ENCODE measurements at places on chromosomes 5 and 9.

GRCh38 chr5:130743092-130743491, 422.0 kb downstream of the HINT1 start:
- DNase-seq = no peak

GRCh38 chr9:89657765-89658164, 53.0 kb downstream of the GADD45G start:
- no peak for DNase-seq

- no peak for DNase-seq
These were observed 495.2 kb downstream of the TLE4 start for GRCh38 chr9:80066931-80067330.

DNA sequence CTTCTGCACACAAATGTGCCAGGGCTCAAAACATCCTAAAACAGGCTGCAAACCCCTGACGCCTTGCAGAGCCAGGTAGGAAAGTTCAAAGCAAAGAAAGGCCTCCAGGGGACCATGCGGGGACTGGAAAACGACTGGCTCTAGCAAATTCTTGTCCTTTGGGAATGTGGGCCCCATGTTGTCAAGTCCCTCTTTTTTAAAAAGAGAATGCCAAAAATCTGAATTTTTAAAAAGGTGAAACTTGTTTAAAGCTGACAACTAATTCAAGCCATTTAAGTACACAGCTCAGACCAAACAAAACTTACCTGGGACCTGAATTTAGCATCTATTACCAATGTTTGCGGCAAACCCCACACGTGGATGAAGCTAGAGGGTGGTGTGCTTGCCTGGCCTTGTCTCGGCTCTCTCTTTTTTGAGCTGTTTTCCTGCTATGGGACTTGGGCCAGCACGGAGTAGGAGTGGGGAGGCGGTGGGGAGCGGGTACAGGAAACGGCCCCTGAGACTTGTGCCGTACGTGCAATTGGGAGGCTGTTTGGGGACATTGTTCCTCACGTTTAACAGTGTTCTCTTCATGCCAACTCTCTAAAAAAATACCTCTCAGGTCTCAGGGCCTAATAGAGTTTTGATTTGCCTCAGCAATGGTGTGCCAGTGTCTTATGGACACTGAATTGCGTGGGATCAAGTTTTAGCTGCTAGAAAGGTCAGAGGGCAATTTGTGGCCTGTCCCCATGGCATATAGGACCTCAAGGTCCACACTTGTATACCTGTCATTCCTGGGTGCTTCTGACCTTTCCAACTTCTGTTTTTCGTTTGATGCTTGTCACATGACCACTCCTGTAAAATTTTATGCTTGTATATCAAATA, 15.1 kb upstream of the PHF19 start:
- DNase-seq = no peak

- no peak for DNase-seq
These were observed 43.4 kb downstream of the ANGPTL2 start for GRCh38 chr9:127078988-127079387.

DNA sequence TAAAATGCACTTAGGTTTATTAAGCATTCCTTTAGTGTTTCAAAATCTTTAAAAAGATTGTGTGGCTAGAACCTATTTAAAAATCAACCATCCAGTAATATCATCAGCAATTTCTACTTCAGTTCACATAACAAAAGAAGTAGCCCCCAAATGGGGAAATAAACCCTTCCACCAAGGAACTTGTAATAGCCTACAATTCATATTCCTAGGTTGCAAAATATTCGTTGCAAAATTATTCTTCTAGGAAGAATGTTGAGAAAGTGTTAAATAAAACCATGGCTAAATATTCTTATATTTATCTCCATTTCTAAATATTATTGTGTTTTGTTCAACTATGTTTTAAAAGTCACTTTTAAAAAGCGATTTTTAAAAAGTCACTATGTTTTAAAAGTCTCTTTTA, 177.9 kb upstream of the PRLR start:
- DNase-seq = no peak

- no peak for DNase-seq
These were observed 639.7 kb downstream of the PTPRD start for GRCh38 chr9:9973062-9973461.

GRCh38 chr5:6361101-6361500, 17.2 kb downstream of the MED10 start:
- no peak for DNase-seq

DNA sequence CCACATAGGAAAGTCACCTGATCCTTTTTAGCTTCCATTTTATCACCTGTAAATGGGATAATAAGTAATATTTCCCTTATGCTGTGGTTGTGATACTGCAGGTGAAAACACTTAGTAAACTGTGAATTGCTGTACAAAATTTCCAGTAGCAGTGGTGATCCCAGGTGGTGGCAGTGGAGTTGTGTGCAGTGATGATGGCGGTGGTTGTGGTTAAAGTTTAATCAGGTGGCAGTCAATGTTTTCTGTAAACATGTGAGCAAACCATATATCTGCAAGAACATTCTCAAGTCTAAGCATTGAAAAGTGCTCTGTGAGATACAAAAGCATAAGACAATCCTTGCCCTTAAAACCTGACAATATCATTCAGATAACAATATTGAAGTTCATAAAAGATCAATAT, 480.2 kb downstream of the RASEF start:
- DNase-seq = no peak

DNA sequence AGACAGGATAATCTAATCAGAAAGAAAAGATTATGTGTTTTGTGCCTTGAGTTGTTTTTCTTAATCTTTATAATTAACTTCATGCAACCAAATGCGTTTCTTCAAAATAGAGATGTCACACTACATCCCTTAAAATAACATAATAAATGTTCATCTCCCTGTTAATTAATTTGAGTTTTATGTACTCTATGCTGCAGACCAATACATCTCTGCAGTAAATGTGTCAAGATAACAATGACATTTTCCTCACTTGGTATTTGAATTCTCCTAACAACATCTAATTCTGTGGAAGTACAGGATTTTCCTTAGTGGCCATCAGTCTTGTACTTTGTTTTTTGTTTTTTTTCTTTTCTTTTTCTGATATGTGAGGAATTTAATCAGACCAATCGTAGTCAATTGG, 279.2 kb upstream of the TYRP1 start:
- DNase-seq = no peak

- DNase-seq = no peak
These were observed 3.9 kb upstream of the SPINK1 start for GRCh38 chr5:147835386-147835798.

- DNase-seq = no peak
These were observed 216.3 kb downstream of the TTLL11 start for GRCh38 chr9:121876658-121877271.

DNA sequence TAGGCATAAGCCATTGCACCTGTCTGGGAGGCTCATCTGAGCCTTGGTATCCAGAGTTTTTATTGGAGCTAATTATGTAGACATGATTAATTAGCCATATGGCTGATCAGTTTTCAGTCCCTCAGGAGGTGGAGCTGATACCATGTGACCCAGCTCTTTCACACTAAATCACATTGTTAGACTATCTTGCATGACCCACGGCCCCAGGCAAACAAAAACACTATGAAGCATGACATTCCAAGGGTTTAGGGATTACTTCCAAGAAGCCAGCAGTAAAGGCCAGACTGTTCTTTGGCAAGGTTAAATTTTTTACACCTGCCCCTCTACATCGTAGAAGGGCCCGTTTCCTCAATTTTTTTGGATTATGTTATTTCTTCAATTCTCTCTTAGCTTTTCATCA, 5.0 kb upstream of the C5orf24 start:
- no peak for DNase-seq

- DNase-seq = no peak
These were observed 375.2 kb downstream of the ZNF608 start for GRCh38 chr5:124371111-124371706.

DNA sequence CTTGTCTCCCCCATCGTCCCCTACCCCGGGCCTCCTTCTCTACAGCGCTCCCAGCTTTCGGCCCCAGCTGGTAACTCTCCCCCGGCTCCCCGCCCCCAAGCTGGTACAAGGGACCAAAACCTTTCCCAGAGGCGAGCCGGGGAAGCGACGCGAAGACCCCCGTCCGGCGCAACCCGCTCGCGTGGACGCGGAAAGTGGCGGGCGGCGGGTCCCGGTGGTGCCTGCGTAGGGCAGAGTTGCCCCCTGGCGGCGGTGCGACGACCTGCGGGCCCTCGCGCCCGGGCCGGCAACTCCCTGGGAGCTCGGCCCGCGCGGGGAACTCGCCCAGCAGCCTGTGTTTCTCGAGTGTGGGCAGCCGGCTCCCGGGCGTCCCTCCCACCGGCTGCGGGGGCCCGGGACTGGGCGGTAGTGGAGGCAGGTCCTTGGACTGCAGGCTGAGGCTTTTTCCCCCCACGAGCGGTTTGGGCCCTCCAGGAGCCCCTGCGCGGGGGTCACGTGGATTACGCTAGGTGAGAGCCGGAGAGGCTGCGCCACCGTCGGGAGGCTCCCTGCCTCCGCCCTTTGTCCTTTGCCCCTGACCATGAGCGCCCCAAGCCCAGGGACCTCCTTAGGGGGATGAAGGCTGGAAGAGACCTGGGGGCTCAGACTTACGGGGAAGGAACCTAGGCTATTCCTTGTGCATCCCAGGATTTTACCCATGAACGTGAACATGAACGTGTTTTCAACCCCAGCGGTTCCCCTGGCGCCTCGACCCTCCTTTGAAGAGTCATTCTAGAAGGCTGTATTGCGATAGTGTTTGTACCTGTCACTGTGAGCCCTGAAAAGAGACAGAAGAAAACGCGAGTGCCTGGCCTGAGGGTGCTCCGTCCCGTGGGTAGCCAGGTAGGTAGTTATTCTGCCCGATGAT, 2.9 kb upstream of the FOXD1 start:
- no peak for DNase-seq

GRCh38 chr9:106438928-106439327, 424.0 kb upstream of the ZNF462 start:
- no peak for DNase-seq

GRCh38 chr9:7123743-7124142, 366.0 kb downstream of the KDM4C start:
- DNase-seq = no peak

DNA sequence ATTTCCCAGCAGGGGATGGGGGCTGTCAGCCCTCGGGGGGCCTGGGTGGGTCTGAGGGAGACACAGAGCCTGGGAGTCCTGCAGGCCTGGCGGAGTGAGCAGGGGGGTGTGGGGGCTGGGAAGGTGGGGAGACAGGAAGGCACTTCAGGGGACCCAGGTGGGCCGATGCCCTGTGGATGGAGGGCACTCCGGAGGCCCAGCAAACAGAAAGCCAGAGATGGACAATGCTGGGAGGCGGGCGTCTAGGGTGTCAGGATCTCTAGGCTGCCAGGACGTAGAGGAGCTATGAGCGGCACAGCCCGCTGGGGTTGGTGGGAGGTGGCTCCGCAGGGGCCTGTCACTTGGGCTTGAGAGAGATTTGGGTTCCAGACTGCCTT, 87.6 kb upstream of the COL5A1 start:
- no peak for DNase-seq

- peak; percentile 70 for DNase-seq
These were observed 148.1 kb upstream of the MPDZ start for GRCh38 chr9:13427587-13427986.

GRCh38 chr5:36276864-36277263, 24.8 kb downstream of the RANBP3L start:
- no peak for DNase-seq

Measured in glomerular endothelial cell (primary cell).